Femur (tissue), 1 donor: ENCODE measurements at places on chromosomes 11 and 22.
A peak's percentile ranks its signal among the peaks of the same experiment; 100 is the strongest.

DNA sequence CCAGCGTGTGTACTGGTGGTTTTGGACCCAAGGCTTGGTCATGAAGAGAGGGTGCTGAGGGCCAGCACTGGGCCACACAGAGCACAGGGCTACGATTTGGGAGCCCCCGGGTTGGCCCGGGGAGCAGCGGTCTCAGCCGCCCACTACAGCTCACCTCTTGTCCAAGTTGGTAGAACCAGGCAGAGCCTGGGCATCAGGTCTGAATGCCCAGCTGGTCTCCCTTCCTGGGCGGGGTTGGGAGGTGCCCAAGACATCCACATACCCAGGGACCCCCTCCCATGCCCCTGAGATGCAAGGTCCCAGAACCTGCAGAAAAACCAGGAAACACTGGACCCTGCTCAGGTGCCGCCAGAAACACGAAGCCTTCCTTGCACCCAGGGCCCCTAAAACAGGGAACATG, 18.0 kb downstream of the CELSR1 start:
- DNase-seq: no peak

DNA sequence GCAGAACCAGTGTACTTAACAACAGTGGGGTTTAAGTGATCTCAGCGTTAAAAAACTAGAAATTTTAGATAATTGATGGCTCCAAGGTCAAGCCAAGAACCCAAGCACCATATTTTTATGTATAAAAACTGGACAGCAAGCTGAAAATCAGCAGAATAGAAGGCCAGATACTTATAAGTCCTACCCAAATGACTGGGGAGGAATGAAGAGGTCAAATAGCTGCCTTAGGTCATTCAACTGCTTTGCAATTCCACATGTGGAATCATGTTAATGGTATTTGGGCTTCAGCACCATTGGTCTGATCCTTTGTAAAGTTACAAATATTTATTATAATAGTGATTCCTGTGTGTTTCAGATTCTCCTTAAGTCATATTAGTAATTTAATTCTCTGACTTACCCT, 108.4 kb downstream of the FAT3 start:
- DNase-seq: no peak

DNA sequence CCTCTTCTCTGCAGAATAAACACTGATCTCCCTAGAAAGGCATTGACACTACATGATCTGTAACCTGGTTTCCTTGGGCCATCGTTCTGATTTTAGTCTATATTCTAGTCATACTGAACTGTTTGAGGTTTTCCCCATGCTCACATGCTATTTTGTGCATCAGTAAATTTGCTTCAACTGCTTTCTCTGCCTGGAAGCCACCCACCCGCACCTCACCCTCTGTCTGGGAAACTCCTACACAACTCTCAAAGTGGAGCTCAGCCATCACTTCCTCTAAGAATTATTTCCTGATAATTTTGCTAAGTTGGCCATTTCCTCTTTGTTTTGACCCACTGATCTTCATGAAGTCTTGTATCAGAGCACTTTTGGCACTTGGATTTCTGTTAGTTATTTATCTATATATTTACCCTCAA, 36.1 kb downstream of the MMP20 start:
- DNase-seq: no peak

- DNase-seq: peak; percentile 51
Observed at GRCh38 chr22:30649430-30650007, 13.9 kb downstream of the SLC35E4 start.

GRCh38 chr11:99682646-99683045, 661.9 kb downstream of the CNTN5 start:
- DNase-seq: no peak

DNA sequence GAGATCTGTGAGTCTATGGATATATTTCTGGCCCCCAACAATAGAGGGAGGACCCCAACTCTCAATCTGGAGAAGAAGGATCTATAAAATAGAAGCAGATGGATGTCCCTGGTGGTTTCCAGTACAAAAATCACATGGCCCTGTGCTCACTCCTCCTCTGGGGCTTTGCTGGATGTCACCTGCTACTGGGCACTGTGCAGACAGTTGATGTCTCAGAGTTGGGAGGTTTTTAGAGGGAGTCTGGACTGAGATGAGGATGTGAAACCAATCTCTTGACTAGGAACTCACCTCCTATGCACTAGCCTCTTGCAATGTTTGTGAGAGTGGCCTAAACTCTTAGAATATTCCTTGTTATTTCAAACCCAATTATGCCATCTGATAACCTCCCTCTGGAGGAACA, 107.2 kb downstream of the SCN3B start:
- no peak for DNase-seq

DNA sequence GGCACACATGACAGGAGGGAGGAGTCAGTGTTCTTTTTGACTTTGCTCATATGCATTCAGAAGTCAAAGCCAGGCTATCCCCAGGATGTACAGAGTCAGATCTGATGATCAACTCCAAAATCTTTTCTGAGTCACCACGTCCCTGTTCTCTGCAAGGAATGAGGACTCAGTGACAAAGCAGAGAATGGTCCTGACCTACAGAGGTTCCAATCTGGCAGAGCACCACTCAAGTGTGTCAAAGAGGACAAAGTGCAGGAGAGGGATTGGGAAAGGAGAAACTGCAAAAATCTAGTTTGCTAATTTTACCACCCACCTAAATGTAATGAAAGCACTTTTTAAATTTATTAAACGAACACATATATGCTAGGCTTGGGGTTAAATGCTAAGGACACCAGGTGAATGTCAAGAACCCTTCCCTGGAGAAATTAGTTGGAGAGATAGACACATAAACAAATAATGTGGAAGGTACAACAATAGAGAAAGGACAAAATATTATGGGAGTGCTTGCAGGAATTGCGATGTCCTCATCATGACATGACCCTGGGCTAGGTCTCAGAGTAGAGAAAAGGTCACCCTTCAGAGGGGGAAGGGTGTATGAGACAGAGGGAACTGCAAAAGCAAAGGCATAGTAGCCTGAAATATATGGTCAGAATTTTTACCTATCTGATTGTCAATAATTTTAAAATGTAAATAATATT, 56.3 kb downstream of the MTNR1B start:
- DNase-seq: no peak

GRCh38 chr11:104060820-104061219, 24.4 kb downstream of the DDI1 start:
- no peak for DNase-seq

- no peak for DNase-seq
Observed at GRCh38 chr22:46673205-46673604, 53.0 kb downstream of the GRAMD4 start.

DNA sequence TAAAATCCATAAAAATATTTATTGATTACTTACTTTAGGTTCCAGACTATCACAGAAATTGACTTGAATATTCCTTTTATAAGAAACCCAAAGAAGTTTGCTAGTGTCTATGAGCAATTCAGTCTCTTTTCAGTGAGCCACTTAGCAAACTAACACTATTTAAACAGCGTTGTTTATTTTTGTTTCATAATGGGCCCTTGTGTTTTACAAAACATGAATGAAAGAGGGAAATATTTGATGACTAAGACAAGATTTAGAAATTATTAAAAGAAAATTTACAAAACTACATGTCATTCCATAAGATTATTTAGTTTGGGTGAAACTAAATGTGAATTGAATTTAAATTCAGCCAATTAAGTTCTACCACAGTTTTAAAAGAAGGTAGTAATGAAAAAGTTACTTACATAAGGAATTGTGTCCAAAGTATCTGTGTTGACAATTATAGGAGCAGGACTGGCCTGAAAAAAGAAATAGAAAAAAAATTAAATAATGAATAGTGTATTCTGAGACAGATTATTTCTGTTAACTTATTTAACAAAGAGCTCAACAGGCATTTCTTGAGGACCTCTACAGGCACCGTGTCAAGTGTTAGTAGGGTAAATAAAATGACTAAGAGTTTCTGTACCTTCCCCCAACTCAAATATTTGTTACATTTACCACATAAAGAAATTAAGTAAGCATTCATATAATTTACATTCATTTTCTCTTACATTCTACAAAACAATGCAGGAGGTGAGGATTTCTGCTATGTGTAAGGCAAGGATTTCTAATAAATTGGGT, 964.9 kb upstream of the CCDC90B start:
- no peak for DNase-seq

DNA sequence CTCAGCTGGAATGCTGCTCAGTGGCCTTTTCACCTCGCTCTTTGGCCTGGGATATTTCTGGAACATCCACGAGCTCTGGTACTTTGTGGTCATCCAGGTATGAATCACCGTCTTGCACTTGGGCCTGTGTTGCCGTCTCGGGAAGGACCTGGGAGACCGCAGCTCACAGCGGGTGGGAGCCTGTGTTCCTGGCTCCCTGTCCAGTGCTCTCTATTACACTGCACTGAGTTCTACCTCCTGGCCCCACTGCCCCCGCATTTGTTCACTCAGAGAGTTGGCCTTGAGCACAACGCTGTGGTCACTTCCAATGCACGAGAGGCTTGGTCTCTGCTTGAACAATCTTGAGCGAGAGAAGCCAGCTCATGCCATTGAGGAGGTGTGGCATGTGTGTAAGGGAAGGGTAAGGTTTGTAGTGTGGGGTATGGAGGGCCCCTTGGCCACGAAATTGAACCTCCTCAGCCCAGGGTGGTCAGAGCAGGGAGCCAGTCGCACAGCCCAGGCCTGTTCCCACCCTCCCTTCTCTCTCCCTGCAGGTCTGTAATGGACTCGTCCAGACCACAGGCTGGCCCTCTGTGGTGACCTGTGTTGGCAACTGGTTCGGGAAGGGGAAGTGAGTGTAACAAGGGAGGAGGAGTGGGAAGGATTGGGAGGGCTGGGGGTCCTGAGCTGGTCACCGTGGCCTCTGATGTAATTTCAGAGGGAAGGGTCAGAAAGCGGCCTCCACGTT, 16.2 kb downstream of the SLC37A2 start:
- DNase-seq: no peak

- DNase-seq: peak; percentile 64
Observed at GRCh38 chr11:46529095-46529905, 64.5 kb downstream of the AMBRA1 start.

GRCh38 chr11:57303280-57303989, 21.3 kb downstream of the TNKS1BP1 start:
- DNase-seq: no peak

DNA sequence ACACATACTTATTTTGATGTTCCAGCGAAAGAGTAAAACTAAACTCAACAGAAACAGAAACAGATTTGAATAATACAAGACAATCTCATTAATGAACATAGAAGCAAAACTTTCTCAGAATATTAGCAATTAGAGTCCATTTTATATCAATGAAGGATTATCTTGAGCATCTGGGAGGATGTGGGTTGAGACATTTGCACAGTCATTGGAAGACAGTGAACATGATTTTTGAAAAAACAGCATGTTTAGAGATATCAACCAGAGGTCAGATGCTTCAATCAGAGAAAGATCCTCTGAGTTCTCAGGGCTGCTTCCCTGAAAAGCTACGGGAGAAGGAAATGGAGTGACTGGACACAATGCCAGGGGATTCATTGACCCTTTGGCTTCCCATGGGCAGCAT, 35.9 kb upstream of the VPREB1 start:
- no peak for DNase-seq

DNA sequence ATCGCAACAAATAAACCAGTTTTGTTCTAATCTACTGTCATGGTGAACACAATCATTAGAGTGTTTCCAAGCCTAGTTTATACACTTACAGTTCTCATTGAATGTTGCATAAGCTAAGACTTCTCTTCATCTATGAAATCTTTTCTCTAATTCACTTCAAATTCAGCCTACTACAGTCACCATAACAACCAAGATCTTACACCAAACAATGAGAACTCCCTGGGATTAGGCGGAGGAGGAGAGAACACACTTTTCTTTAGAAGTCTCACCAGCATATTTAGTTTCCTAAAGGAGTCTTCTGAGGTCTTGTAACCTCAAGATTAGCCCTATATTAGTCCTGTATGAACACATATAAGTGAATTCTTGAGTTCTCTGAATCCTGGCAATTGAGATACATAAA, 1889.7 kb downstream of the LRRC4C start:
- no peak for DNase-seq

- DNase-seq: no peak
Observed at GRCh38 chr11:17682848-17683247, 36.5 kb upstream of the MYOD1 start.

DNA sequence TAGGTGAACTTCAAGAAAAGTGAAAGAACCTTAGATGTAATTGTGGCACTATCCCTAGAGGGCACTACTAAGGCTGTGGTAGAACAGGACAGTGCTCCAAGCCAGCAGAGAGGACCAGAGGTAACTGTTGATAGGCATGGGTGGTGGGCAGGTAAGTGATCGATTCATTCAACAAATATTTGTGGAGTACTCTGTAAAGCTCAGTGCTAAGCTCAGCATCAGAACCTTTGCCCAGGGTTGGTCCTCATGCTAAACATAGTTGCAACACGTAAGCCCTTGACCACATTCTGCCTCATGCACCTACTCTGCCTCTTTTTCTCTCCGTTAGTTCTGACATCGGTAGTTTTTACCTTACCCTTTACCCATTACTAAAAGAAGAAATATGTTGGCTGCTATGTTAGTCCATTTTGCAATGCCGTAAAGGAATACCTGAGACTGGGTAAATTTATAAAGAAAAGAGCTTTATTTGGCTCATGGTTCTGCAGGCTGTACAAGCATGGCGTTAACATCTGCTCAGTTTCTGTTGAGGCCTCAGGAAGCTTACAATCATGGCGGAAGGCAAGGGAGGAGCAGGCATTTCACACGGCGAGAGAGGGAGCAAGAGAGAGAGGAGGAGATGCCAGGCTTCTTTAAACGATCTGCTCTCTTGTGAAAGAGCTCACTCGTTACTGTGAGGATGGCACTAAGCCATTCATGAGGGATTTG, 18.4 kb upstream of the NNMT start:
- no peak for DNase-seq

DNA sequence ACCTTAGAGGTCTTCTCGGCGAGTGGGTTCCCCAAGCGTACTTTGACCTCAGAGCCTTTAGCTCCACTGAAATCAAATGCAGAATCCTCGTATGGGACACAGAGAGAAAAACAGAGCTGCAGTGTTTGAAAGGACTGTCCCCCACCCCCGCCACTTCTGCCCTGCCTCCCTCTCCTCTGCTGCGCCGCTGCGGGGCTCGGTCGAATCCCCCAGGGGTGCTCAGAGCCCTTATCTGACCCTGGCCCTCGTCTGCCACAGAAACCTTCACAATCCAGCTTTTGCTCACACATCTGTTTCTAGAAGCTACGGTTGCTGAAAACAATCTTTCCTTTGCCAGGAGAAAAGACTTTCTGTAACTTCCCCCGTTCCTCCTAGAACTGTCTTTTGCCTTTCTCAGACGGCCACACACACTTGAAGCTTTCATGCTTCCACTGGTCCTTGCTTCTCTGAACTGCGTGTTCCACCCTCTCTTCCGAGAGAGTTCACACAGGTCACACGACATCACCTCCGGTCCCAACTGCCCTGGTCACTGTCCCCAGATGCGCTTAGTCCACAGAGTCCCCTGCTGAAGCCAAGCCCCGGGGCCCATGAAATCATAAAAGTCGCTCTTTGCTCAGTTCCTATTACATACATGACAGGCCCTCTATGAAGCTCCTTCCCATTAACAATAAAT, 3.7 kb downstream of the SMIM35 start:
- DNase-seq: no peak

DNA sequence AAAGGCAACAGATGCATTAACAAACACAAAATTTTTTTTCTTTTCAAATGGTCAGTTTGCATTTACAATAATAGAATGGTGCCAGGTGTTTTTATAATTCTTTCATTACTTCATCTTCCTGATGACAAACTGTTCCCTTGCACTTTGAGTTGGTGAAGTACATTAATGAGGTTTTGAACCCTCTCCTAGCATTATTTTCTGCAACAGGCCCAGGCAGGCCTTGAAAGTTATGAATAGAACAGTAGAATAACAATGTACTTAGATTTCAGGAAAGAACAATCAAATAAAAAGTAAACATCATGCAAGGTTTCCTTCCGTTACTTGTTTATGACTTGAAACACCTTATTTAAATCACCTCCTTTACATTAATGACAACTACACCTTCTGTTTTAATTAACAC, 9.6 kb downstream of the BTG4 start:
- no peak for DNase-seq

GRCh38 chr11:100876815-100877520, 189.9 kb downstream of the ARHGAP42 start:
- peak; percentile 31 for DNase-seq
